ENCODE measurements at places on chromosomes 12 and 14. TPM values are rescaled to one million over a fixed set of nuclear protein-coding genes. Genes with fewer than 3 reads are reported as not detected.

Gene GPR84
- total RNA-seq: 0.27 TPM

Gene LMNTD1
- total RNA-seq: not detected

Gene TAS2R20
- total RNA-seq: 0.75 TPM

Gene RFX4
- total RNA-seq: not detected

Gene MANSC4
- total RNA-seq: not detected

Gene RPGRIP1
- total RNA-seq: not detected

Gene TMTC2
- total RNA-seq: 2.1 TPM

Gene ADGRD1
- 0.22 TPM for total RNA-seq

Gene MGAT4C
- total RNA-seq: not detected

Gene OTX2
- not detected for total RNA-seq

Gene B4GALNT1
- not detected for total RNA-seq

Gene RTN1
- 0.14 TPM for total RNA-seq

Gene IL31
- not detected for total RNA-seq

Gene SERPINA4
- total RNA-seq: not detected

Gene FGD6
- 1.5 TPM for total RNA-seq

Gene RAD52
- total RNA-seq: 7.0 TPM

Gene TRAFD1
- total RNA-seq: 20.4 TPM

Gene IQSEC3
- total RNA-seq: not detected

Gene IL26
- total RNA-seq: 0.25 TPM

Gene TAMALIN
- total RNA-seq: 495 TPM

Gene TCL1A
- total RNA-seq: not detected

Gene HPD
- not detected for total RNA-seq

Gene HOXC6
- total RNA-seq: not detected

Gene APPL2
- total RNA-seq: 58.8 TPM

Gene METTL25
- 12.4 TPM for total RNA-seq

Gene BICD1
- total RNA-seq: 14.3 TPM

Gene ART4
- not detected for total RNA-seq

Gene CFAP251
- 0.33 TPM for total RNA-seq

Gene RASAL1
- total RNA-seq: 2.7 TPM

Gene TAS2R8
- total RNA-seq: not detected
